ENCODE measurements at places on chromosomes 2 and 18. TPM values are rescaled to one million over a fixed set of nuclear protein-coding genes. Genes with fewer than 3 reads are reported as not detected.

ALK gene
- total RNA-seq, result 4.8 TPM

DNA sequence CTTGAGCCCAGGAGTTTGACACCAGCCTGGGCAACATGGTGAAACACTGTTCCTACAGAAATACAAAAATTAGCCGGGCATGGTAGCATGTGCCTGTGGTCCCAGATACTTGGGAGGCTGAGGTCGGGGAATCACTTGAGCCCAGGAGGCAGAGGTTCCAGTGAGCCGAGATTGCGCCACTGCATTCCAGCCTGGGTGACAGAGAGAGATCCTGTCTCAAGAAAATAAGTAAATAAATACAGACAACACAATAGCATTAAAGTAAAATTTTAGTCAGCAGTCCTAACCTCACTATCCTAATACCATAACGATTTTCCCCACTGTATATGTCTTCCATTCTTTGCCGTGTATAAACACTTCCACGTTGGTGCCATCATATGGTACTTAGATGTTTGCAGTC is 83.0 kb upstream of the MBOAT2 start:
- DNase-seq, result no peak

DNA sequence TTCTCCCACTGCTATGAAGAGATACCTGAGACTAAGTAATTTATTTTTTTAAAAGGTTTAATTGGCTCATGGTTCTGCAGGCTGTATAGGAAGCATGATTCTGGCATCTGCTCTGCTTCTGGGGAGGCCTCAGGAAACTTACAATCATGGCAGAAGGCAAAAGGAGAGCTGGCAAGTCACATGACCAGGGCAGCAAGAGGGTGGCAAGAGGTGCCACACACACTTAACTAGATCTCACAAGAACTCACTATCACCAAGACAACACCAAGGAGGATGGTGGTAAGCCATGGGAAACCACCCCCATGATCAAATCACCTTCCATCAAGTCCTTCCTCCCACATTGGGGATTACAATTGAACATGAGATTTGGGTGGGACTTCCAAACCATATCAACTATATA is 38.3 kb downstream of the SP3 start:
- DNase-seq, result no peak

DNA sequence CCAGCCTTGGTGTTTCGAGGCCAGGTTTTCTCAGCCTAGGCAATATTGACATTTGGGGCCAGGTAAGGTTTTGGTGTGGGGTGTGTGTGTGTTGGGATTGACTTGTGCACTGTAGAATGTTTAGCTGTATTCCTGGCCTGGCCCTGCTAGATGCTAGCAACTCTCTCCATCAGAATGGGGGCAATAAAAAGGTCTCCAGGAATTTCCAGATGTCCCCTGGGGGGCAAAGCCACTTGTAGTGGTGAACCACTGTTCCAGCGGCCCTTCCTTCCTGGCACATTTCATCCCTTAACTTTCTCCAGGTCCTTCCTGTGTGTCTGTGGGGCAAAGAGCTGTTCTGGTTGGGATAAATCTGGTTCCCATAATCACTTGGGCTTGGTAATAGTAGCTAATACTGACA is 12.0 kb downstream of the LIPG start:
- no peak for DNase-seq

CAVIN2 gene
- total RNA-seq, result 53.8 TPM

DNA sequence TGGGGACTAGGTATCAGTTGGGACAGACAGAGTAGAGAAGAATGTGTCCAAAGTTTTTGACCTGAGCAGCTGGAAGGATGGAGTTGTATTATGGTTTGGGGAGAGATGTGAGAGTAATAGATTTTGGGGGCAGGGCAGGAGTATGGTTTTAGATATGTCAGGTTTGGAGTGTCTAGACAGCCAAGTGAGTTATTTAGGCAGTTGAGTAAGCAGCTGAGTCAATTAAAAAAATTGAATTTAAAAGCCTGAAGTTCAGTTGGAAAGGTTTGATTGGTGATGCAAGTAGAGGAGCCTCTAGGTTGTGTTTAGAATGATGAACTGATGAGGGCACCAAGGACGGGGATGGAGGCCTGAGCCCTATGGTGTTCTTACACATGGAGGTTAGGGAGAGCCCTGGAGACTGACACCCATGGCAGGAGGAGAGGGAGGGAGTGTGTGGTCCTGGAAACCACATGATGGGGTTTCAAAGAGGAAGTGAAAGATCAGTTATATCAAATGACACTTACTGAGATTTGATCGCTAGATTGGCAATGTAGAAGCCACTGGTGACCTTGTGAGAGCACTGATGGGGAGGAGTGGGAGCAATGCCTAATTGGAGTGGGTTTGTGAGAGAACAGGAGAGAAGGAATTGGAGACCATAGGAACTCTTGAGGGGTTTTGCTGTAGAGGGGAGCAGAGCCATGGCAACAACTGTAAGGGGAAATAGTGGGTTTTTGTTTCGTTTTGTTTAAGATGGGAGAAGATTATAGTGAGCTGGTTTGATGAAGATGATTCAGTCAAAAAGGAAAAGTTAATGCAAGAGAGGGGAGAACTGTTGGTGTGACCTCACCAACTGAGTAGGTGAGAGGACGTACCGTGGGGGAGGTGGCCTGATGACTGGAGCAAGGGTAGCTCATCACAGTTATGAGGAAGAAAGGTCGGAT is 10.3 kb downstream of the ITGA6 start:
- DNase-seq, result no peak

FSIP2 gene
- 0.60 TPM for total RNA-seq

DNA sequence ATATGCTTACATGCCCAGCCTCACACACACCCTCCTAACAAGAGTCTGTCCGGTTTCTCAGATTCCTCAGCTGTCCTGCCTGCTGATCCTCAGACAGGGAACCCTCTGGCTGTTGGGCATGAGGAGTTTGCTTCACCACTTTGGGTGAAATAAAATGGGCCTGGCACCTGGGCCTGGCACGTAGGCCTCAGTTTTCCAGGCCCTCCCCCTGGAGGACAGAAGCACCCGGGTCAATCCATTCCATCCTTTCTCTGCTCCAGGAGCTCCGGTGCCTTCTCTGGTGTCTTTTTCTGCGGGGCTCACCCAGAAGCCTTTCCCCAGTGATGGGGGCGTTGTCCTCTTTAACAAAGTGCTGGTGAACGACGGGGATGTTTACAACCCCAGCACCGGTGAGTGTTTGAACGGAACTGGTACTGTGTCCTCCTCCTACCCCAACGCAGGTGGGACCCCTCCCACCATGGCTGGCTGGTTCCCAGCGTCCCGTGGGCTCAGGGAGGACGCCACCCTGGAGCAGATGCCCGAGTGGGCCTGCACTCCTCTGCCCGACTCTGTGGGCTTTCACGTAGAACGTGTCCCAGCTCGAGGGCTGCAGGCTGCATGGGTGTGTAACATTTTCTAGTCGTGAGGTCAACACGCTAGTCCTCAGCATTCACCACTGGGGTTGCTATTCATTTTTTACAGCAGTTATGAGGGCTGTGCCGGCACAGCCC is 62.8 kb downstream of the EMILIN2 start:
- DNase-seq, result peak; percentile 12

DNA sequence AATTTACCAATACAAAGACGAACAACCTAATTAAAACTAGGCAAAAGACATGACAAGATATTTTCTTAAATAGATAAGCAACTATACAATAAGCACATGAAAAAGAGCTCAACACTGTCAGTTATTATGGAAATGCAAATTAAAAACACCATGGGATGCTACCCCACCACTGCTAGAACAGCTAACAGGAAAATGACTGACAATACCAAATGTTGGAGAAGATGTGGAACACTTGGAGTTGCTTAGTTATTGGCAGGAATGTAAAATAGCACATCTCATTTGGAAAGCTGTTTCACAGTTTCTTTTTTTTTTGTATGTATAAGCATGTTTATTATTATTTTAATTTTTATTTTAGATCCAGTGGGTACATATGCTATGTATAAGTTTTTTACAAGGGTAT is 84.4 kb downstream of the CYRIA start:
- no peak for DNase-seq

DNA sequence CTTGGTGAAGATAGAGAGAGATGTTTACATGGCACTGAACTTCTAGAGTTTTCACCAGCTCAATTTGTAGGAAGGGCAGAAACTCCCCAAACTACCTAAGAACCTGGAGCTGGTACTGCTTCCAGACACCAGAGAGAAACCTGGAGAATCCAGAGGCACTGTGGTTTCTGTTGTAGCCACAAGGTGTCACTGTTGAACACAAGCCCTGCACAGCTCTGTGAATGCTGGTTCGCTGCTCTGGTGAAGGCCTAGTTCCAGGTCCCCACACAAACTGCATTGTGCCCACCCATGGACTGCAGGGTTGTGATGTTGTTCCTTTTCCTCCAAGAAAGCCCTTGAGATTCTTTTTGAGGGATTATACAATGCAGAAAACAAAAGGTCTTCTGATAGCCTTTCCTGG is 150.5 kb upstream of the HS6ST1 start:
- DNase-seq, result no peak

TUBB8B gene
- total RNA-seq, result not detected

GRCh38 chr18:10449396-10449795 is 5.0 kb upstream of the APCDD1 start:
- no peak for DNase-seq

CYTIP gene
- 3.7 TPM for total RNA-seq

MDH1B gene
- 2.4 TPM for total RNA-seq

DNA sequence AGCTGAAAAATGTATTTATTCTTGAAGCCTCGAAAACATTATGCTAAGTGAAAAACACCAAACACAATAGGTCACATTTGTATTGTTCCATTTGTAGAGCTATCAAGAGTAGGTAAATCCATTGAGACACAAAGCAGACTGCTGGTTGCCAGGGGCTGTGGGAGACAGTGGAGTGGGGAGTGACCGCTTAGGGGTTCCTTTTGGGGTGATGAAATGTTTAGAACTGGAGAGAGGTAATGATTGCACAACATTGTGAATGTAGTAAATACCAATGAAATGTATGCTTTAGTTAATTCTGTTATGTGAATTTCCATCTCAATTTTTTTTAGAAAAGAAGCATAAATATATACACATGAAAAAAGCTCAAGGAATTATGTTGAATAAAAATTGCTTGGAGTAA is 15.8 kb downstream of the KCTD18 start:
- DNase-seq, result no peak

DNA sequence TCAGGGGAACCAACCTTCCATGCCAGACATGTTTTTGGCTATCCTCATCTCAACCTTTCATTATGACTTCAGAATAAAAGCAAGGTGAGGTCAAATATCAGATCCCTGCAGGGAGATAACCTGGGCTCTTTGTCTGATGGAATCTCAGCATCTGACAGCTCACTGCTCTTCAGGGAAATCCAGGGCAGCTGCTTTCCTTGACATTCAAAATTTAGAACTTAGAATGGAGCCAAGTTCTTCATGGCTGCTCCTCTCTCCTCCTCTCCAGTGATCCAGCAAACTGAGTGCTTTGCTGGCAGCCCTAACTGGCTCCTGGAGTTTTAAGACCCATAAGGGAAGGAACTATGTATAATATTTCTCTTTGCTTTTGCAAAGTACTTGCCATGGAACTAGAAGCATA is 716.3 kb downstream of the TSN start:
- no peak for DNase-seq

- DNase-seq, result no peak
Observed at GRCh38 chr2:101775636-101776035, 78.1 kb downstream of the MAP4K4 start.

CDCA7 gene
- total RNA-seq, result 1.8 TPM

DES gene
- total RNA-seq, result 20.7 TPM

DNA sequence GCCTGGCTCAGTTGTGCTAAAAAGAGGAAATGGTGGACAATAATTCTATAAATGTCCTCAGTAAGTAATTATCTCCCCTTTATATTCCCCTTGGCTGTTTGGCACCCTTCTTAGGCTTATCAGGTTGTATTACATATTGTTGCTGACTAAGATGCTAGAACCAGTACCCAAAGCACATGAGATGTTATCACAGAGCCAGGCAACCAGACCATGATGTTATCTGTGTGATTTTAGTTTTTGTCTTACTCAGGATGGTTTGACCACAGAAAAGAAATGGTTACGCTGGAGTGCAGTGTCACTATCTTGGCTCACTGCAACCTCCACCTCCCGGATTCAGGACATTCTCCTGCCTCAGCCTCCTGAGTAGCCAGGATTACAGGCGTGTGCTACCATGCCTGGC is 15.2 kb downstream of the R3HDM1 start:
- no peak for DNase-seq

PIEZO2 gene
- total RNA-seq, result 17.0 TPM

DNA sequence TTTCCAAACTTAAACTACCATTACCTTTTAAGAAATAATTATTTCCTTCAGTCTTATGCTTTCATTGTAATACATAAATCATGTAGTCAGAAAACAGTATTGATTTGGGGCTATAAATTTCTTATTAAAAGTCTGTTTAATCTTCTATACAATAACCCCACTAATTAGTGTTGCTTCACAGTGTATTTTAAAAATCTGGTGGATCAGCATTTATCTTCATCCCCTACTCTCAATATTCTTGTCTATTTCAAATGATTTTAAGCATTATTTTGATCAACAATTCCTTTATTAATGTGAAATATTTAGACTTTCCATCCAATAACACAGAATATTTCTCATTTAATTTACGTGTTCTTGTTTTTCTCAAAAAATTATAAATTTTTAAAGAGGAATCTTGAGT is 32.5 kb upstream of the SDC1 start:
- DNase-seq, result no peak

GRCh38 chr2:96146153-96146880 is 1.1 kb upstream of the DUSP2 start:
- DNase-seq, result no peak

- DNase-seq, result no peak
Observed at GRCh38 chr2:180978903-180979748, 1.3 kb upstream of the UBE2E3 start.

DNA sequence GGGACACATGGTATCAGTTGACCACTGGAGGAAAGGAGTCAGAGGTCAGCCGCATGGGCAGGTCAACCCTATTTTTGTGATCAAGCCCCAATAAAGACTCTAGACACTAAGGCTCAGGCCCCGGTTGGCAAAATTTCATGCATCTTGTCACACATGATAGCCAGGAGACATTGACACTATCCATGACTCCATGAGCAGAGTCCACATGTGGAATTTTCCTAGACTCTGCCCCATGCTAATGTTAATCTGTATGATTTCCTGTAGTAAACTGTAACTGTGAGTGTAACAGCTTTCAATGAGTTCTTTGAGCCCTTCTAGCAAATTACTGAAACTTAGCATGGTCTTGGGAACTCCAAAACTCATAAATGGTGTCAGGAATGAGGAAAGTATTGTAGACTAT is 192.3 kb downstream of the PDE11A start:
- DNase-seq, result no peak

- DNase-seq, result no peak
Observed at GRCh38 chr18:35390951-35391700, 14.0 kb upstream of the ZNF396 start.

GRCh38 chr2:26179446-26179913 is 6.6 kb downstream of the GAREM2 start:
- DNase-seq, result no peak

GRCh38 chr2:2175381-2176090 is 155.5 kb downstream of the MYT1L start:
- no peak for DNase-seq

MYCN gene
- 4.1 TPM for total RNA-seq

NT5C1B gene
- not detected for total RNA-seq

All from tibial nerve (tissue), 4 donors.